ENCODE measurements at places on chromosomes 3 and 15.

DNA sequence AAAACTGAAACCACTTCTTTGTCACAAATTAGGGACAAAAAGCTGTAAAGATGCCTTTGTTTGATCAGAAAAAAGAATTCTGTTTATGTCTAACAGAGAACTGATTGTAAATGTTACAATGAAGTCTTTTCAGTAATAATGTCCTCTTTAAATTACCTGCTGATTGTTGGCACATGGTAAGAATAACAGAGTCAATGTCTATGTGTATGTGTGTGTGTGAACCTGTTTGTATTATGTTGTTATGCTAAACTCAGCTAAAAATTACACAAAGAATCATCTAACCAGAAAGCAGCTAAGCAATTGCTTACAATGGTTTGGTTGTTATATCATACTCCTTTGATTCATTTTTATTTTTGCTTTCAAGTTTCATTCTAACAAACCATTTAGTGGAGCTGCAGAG lies 159.1 kb upstream of the PDZRN3 start:
- DNase-seq: no peak

DNA sequence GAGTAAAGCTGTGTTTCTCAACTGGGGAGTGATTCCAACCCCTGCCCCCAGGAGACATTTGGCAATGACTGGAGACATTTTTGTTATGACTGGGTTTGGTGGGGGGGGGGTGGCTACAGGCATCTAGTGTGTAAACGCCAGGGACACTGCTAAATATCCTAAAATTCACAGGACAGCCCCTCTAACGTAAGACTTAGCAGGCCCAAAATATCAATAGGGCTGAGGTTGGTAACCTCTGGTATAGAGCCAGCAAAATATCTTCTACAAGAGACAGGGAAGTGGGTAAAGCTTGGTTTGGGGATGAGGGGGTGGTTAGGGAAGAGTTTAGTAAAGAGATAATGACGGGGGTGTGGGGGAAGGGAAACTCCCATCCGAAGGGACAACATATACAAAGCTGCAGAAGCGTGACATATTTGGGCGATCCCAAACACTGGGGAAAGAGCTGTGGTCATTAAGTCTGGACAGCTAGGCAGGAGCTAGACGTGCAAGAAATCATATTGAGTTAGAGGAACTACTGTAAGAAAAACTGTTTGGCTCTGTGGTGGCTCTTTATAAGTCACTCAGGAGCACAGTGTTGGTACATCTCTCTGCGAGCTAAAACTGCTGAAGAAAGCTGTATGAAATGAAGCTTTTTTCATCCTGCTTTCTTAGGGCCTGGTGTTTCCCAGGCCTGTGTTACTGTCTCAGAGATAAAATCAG lies 697 bp upstream of the TRIM69 start:
- peak; percentile 62 for DNase-seq

DNA sequence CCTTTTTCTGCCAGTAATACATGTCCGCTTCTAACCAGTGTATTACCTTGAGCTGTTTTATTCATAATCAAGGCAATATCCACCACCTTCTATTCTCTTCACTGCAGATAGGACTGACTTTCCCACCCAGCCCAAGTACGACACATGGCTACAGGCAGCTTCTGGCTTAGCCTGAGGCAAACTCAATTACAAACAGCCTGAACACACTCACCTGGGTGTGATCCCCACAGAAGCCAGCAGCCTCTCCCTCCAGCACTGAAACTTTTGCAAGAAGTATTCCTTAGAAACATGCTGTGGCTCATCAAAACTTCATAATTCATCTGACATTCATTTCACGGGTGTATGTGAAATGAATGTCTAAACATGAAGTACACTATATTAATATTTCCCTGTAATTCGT lies 13.5 kb upstream of the KCNMB3 start:
- DNase-seq: no peak

DNA sequence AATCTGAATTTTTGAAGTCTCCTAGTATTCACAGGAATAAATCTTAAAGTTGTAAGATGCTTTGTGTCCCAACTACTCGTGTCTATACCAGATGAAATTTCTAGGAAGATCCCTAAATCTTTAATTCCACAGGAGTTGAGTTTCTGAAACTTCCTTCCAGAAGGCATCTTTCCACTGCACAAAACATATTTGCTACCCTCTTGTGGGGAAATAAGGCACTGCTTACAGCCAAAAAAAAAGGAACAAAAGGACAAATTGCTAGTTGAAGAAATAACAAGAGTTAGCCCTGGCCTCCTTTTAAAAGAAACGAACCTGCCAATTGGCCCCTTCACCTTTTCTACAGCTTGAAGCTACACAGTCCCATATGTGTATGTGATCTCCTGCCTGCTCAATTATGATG lies 54.0 kb downstream of the TAFA4 start:
- DNase-seq: no peak

DNA sequence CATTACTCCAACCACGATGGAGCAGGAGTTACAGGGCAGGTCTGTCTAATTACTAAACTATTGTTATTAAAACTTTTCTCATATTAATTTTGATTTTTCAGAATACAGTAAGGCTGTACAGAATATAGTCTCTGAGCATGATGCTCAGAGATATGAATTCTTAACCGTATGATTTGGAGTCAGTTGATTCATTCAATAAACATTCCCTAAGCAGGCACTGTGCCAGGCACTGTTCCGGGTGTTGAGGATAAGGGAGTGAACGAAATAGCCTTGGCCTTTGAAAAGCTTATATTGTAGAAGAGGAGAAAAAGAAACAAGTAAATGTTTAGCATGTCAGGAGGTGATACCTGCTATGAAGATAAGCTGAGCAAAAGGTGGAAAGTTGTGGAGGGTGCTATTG lies 187.3 kb downstream of the KCNAB1 start:
- DNase-seq: no peak

- DNase-seq: no peak
Observed at GRCh38 chr15:59185725-59186124, 20.9 kb upstream of the LDHAL6B start.

DNA sequence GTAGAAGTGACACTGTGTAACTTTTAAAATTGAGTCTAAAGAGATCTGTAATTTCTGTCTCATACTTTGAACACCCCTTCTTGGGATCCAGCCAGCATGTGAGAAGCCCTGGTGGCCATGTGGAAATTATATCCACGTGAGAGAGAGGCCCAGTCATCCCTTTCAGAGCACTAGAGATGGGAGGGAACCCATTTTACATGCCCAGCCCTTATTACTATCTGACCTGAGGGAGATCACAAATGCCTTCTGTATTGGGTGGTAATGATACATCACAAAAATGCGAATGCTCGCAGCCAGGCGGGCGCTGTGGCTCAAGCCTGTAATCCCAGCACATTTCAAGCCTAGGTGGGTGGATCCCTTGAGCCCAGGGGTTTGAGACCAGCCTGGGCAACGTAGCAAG lies 27.3 kb upstream of the TRAK1 start:
- DNase-seq: no peak

DNA sequence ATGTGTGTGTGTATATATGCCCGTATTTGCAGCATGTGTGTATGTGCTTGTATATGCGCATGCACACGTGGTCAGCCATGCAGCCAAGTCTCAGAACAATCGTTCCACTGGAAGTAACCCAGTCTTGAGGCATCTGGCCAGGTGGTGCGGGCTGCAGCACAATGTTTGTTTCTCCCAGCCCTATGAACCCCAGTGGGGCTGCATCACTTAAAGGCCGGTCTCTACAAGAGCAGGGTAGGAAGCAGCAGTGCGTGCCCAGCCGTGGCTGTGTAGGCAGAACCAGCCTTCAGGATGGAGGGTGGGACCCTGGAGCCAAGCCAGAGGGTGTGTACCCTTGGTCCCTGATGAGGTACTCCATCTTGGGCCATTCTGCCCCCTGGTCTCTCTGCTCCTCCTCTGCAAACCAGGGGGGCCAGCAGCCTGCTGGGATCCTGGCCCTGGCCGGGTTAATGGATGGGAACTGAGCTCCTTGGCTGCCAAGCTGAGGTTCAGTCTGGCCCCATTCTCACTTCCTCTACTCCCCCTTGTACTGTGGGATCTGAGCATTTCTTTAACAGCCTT lies 11.8 kb downstream of the KLF13 start:
- peak; percentile 50 for DNase-seq

GRCh38 chr3:172405914-172406313 lies 42.3 kb downstream of the GHSR start:
- no peak for DNase-seq

GRCh38 chr3:135106445-135106844 lies 311.4 kb downstream of the EPHB1 start:
- DNase-seq: no peak

DNA sequence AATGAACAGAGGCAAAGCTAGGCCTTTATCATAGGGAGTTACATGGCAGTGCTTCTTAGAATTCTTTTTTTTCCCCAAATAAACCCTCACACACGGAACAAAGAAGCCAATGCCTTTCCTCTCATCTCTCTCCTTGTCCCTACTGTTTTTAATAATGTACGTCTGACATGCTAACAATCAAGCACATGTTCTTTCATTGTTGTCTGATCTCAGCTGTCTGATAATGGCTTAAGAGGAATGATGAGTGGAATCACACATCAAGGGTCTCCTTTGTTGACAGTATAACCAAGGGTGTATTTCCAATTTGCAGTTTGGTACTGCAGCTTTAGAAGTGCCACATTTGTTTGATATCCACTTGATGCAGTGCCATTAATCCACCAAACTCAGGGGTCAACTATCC lies 34.8 kb upstream of the EPHA3 start:
- DNase-seq: no peak

DNA sequence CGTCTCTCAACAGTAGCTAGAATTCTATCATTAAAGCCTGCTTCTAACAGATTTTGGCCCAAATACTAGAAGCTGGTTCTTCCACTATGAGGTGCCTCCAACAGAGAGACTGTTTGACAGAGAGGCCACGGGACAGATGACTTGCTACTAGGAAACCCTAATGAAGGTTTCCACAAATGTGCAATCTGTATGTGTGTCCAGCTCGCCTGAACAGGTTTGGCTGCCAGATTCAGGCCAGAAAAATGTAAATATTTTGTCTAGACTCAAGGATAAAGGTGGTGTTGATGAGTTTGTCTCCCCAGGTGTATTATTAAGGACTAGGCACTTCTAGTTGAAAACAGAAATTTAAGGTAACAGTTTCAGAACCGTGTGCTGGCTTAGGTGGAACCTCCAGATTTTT lies 91.6 kb upstream of the TRIM42 start:
- no peak for DNase-seq

DNA sequence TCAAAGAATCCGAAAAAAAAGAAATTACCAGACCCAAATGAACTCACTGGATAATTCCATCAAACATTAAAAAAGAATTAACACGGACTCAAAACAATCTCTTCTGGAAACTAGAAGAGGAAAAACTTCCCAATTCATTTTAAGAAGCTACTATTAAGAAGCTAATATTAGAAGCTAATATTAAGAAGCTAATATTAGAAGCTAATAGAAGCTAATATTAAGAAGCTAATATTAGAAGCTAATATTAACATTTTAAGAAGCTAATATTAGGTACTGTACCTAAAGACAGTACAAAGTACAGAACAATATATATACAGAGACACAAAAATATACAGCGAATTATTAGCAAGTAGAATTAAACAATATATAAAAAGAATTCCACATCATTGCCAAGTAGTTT lies 35.9 kb downstream of the HERC2 start:
- no peak for DNase-seq

GRCh38 chr15:69080295-69081248 lies 66.1 kb downstream of the NOX5 start:
- DNase-seq: no peak

GRCh38 chr3:23952646-23953045 lies 7.6 kb downstream of the NR1D2 start:
- DNase-seq: peak; percentile 31

- DNase-seq: no peak
Observed at GRCh38 chr3:127260826-127261555, 26.9 kb downstream of the PRR20G start.

DNA sequence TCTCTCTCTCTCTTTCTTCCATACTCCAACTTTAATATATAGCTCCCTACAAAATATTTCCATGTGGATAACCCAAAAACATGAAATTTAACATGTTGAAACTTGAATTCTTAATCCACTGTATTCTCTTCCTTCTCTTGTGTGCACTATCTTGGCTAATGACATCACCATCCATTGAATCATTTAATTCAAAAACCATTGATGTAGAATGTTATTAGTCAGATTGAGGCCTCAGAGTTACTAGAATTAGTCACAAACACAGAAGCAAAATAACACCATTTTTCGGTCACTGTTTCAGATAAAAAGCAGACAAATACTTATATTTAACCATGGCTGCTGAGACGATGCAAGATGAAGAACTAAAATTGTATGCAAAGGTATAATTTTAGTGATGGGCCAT lies 256.9 kb upstream of the LRRC3B start:
- no peak for DNase-seq

DNA sequence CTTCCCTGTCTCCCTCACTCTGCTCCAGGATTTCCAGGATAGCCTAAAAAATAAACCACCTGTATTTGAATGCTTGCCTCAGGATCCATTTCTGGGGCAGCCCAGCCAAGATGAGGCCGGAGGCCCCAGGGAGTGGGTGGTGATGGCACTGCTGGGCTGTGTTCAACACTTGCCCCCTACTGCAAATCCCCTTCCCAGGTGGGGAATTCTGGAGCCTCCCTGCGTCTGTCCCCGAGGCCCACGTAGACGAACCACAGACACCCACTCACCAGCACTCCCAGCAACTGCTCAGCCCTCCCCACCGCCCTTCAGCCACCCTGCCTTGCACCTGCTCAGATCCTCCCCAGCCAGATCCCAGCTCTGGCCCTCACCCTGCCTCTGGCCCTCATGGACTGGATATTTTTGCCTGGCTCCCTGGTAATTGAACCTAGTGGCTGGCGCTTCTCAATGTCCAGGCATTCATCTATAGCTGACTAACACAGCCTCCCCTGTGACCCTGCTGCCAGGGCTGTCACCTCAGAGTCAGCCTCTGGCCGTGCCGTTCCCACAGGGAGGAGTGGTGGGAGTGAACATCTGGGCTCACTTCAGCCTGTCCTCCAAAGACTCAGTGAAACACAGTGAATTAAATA lies 17.1 kb upstream of the EPB42 start:
- no peak for DNase-seq

GRCh38 chr3:356952-357351 lies 160.4 kb downstream of the CHL1 start:
- DNase-seq: no peak

DNA sequence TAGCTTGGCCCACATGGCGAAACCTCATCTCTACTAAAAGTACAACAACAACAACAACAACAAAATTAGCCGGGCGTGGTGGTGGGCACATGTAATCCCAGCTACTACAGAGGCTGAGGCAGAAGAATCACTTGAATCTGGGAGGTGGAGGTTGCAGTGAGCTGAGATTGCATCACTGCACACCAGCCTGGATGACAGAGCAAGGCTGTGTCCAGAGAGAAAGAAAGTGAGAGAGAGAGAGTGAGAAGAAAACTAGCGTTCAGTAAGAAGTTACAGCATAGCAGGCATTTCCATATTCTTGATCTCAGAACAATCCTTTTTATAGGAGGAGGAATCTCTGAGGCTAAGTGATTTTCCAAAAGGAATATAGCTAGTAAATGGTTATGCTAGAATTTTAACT lies 1076.1 kb downstream of the AGBL1 start:
- no peak for DNase-seq

- DNase-seq: no peak
Observed at GRCh38 chr15:56523521-56523920, 58.6 kb upstream of the MNS1 start.

Data from stimulated activated naive B cell treated with anti-CD40 and anti-IgM and Interleukin-4, amounts not matched to agents 10 μg/mL and 1 μg/mL and 100 μg/mL, for 72 hours (primary cell).